ENCODE measurements at places on chromosomes 5 and 9.

DNA sequence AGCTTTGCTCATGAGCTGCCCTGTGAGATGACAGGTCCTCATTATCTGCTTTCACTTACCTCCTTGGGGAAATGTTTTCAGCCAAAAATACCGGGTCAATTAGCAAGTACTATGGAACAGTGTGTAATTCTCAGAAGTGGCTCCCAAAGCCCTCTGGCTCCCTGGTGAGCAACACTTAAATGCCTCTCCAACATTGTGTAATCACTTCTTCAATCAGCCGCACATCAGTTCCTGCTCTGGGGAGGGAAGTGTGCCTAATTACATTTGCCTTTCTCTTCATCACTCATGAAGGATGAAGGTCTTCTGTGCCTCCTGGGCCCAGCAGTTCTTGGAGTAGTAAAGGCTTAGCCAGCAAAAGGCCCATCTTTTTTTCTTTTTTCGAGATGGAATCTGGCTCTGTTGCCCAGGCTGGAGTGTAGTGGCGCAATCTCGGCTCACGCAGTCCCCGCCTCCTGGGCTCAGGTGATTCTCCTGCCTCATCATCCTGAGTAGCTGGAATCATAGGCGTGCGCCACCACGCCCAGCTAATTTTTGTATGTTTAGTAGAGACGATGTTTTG, 23.1 kb downstream of the NIM1K start:
- peak; percentile 61 for DNase-seq

GRCh38 chr5:52875827-52876226, 88.1 kb downstream of the ITGA1 start:
- DNase-seq = no peak

GRCh38 chr9:104868687-104869404, 59.1 kb downstream of the ABCA1 start:
- DNase-seq = peak; percentile 95

DNA sequence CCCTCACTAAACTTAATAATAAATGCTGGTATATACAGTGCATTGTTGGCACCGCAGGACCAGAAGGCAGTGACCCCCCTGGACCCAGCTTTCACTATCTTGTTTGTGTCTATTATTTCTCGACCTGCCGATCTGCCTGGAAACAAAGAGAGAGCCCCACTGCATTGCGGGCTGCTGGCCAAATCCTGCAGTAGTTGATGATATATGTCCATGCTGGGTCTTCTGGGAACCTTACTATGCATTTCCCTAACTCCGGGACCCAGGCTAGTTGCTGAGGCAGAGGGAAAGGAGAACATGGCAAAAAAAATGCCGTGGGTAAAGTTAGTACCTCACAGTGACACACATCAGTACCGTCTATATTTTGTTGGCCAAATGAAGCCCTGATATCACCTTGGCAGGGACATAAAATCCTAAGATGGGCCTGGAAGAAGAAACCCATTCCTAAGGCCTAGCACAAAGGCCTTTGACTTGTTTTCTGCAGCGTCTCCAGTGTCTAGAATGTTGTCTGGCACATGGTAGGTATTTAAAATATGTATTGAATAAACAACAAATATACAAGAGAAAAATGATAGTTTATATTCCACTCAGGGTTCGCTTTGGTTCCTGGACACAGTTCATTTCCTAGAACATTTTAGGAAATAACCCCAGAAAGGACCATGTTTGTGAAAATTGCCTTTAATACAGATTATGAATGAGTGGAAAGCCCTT, 46.1 kb downstream of the NMUR2 start:
- no peak for DNase-seq

- no peak for DNase-seq
Measured at GRCh38 chr9:37302277-37302676, 120.2 kb upstream of the GRHPR start.

- DNase-seq = no peak
Measured at GRCh38 chr5:176675676-176676360, 28.5 kb downstream of the TSPAN17 start.

- DNase-seq = no peak
Measured at GRCh38 chr9:130320723-130321481, 55.3 kb downstream of the HMCN2 start.

GRCh38 chr9:110742741-110743371, 74.3 kb downstream of the MUSK start:
- peak; percentile 49 for DNase-seq

GRCh38 chr5:57859626-57860025, 377.0 kb upstream of the ACTBL2 start:
- DNase-seq = no peak

All from eye (tissue), 1 donor.